NCI-H2081 treated with DMSO at 0.1 percent for 48 hours (cell line): ENCODE measurements at places on chromosomes 6 and 20.

- DNase-seq = no peak
These were observed 41.8 kb downstream of the NCOA7 start for GRCh38 chr6:125832391-125833117.

- DNase-seq = no peak
These were observed 348.9 kb upstream of the KCNQ5 start for GRCh38 chr6:72272958-72273357.

DNA sequence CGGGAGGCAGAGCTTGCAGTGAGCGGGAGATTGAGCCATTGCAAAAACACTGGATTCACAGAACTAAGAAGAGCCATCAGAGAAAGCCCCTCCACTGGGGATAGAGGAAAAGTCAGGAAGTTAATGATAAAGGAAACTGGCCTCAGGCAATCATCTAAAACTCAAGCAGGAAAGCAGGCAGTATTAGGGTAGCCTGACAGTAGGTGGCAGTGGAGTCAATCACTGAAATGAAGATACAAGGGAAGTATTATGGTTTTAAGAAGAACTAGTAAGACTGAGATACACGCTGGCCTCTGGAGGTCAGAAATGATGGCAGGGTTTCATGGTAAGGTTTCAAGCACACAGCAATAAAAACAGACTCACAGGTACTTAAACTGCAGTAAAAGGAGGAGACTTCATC, 578.3 kb downstream of the HACE1 start:
- no peak for DNase-seq

DNA sequence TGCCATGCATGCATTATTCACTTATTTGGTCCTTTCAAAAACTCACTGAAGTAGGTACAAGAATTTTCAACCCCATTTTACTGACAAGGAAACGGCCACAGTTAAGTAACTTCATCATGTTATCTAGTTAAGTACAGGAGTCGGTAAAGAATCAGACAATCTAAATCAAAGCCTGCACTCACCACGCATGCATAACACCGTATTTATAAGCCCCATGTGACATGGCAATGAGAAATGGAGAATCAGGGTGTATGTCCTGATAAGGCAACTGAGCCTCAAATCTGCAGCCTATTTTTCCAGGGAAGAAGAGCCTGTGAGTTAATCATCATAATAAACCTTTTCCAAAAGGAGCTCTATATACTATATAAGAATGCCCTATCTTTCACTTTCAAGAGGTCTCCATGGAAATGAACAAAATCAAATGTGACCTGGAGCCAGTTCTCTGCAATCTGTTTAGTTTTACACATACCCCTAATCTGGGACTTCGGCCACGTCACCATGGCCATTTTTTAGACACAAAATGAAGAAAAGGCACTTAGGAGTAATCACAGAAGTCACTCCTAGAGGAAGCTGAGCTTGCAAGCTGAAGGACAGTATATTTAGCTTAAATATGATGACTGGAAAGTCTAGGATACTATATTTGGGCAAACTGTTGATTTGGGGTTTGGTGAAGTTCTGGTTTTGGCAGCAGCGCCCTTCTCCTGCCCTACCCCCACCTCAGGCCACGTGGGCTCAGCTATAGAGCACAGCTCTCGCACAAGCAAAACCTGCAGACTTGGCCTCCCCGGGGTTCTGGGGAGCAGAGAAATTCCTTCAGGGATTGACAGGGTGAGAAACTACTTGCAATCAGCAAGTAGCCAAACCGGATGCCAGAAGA, 19.2 kb downstream of the TRAM2 start:
- no peak for DNase-seq

GRCh38 chr6:158756977-158757752, 62.0 kb downstream of the EZR start:
- no peak for DNase-seq

DNA sequence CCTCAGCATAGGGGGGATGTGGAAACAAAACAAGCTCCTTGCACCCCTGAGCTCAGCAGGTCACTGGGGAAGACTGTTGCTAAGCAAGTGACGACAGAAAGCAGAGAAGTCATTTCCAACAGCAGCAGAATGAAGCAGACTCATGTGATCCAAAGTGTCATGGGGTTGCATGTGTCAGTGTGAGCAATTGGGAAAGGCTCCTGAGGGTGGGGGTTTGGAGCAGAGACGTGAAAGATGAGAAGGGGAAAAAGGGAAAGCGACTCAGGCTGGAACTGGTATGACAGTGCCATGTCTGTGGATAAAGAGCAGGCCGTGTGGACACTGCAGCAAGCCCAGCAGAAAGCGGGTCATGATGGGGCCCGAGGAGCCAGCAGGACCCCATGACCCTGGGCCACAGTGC, 363.9 kb downstream of the PREX1 start:
- no peak for DNase-seq

DNA sequence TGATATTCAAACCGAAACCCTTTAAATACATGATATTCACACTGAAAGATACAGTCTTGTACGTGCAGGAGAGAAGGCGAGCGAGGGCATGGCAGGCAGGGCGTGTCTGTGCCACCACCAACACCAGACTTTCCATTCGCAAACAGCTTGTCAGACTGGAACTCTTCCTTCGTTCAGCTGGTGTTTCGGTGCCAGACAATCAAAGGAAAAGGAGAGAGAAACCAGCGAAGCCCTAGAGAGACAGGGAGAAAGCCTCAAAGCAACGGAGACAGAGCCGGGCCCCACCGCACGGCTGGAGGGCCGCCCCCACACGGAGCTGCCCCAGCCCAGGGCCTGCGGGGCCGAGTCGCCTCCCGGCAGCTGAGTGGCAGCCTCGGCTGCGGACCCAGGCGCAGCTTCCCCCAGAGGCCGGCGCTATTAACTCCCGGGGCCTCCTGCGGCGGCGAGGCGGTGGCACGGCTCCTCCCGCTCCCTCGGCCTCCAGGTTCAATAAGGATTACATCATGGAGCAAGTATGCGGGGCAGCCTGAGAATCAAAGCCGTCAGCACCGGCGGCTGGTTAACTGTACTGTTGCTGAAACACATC, 32.1 kb upstream of the NR2E1 start:
- no peak for DNase-seq

DNA sequence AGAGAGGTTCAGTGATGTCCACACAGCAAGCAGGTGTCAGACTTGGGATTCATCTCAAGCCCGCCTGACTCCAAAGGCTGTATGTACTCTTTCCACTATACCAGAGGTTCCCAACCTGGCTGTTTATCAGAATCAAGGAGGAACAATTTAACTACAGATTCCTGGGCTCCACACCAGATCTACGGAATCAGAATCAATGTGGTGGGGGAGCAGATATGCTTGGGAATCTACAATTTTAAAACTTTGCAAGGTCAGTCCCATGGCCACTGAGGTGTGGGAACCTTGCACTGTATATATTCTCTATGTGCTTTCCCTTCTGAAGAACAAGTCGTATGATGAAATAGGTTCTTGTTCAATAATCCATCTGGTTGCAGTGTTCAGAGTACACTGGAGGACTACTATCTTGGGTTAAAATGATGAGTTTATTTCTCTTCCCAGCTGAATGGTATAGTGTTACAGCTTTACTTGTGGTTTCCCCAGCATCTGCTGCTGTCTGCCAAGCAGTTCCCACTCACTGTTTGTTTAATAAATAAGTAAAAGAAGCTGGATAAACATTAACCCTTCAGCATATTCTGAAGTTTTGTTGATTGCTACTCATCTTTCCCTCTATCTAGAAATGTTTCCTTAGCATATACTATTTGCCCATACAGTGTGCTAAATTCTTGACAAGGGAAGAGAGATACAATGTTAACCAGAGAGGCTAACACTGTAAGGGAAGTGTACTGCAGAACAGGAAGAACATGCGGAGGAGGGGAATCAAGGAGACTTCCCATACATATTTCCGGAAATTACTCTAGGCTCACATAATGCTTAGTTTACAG, 9.9 kb downstream of the TTI1 start:
- no peak for DNase-seq

GRCh38 chr20:36147690-36148089, 6.8 kb upstream of the EPB41L1 start:
- no peak for DNase-seq

- no peak for DNase-seq
These were observed 15.2 kb downstream of the VNN2 start for GRCh38 chr6:132742495-132742894.

DNA sequence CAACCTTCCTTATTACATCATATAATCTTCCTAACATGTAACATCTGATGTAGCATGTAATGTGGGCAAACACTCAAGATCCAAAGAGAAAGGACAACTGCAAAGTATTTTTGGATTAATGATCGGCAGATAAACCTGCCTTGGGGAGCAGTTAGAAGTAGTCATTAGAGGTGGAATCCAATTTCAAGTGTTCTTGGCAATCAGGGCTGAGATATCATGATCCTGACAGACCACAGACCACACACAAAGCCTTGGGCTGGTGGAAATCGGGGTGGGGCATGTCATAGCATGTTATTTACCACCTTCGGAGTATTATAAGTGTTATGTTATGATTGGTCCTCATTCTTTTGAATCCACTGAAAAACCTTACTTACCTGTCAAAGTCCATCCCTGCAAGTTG, 16.3 kb downstream of the NCOA5 start:
- DNase-seq = no peak

DNA sequence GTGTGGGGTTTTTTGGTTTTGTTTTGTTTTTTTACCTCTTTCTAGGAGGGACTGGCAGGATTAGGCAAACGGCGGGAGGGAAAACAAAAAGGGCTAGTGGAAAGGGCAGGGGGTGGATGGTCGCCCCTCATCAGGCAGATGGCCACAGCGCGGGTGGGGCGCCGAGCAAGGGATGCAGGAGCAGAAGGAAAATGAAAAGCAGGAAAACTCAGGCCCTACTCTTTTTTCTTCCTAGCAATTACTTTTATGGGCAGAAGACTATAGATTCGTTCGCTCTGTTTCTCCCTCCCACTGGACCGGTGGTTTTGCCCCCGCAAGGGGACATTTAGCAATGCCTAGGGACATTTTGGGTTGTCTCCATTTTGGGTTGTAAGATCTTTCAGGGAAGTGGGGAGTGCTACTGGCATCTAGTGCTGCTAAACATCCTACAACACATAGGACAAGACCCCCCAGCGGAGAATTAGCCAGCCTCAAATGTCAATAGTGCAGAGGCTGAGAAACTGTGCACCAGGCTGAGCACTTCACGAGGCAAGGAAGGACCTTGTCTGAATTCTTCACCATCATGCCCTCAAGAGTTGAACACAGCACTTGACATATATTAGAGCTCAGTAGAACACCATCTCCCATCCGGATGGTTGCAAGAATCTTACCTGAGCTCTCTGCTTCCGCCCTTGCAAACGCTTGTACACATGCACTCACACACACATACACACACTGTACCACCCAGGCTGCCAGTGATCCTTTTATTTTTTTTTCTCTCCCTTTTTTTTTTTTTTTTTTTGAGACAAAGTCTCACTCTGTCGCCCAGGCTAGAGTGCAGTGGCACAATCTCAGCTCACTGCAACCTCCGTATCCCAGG, 4.8 kb upstream of the ZMYND8 start:
- no peak for DNase-seq

DNA sequence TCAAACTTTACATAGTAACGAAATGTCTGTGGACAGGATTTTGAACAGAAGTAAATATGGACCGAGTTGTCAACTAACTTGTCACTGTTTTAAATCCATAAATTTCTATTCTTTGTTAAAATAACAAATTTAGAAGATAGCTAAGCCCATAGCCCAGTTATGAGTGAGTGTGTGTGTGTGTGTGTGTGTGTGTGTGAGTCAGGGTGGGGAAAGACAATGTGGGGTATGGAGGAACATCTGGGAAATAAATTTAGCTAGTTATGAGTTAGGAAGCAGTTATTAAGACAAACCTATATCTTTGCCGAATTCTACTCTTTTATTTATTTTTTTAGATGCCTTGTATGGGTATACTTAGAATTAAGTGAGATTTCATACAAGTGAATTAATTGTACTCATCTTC, 9.0 kb downstream of the TPBG start:
- no peak for DNase-seq

DNA sequence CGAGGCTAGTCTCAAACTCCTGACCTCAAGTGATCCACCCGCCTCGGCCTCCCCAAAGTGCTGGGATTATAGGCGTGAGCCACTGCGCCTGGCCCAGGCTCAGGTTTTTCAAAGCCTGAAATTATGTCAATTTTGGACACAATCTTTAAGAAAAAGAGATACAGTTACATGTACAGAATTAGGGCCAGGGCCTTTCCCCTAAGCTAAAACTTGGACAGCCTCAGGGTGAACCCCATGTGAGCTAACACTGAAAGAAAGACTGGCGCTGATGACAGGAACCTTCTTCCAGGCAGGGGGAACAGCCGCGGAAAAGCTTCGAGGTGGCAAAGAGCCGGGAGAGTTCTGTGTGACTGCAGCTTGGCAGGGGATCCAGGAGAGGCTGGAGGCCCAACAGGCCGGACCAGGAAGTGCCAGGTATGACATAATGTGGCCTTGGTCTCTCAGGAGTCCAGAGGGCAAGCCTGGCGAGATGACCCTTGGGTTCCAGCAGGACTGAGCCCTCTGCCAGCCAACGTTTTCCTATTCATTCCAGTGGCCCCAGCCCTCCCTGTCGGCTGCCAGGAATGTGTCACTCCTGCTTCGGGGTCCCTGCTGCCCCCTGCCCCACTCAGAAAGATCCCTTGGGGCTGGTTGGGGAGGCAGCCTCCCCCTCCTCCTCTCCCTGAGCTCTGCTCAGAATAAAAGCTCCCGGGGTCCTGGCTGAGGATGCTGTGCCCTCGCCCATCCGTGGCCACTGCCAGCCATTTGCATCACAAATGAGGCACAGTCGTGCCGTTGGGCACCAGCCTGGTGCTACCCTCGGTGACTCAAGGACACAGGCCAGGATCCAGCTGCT, 37.3 kb downstream of the RBM38 start:
- no peak for DNase-seq

GRCh38 chr6:85569323-85569722, 24.3 kb downstream of the SNX14 start:
- no peak for DNase-seq

- DNase-seq = no peak
These were observed 97.8 kb downstream of the HFE start for GRCh38 chr6:26185004-26185403.

DNA sequence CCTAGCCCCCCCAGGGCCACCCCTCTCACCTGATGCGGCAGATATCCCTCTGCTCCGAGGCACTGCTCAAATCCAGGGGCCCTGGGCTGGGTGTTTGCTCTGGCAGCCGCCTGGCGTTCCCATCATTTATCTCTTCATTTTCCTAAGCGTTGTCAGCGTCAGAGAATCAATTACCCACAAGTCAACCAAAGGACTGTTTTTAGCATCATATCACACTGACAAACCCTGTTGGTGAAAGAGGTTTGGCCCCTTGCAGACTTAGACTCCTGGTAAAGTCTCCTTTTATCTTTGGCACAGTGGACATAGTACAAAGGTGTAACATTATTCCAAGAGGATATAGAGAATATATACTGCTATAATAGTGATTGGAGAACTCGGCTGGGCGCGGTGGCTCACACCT, at the start of gene GHRH:
GHRH (minus strand) TSS at position 101 of the 400 bp plus-strand sequence. CDS start 4,925 bp downstream, outside the sequence.
- no peak for DNase-seq

- no peak for DNase-seq
These were observed 69.7 kb downstream of the STK35 start for GRCh38 chr20:2171266-2171790.

DNA sequence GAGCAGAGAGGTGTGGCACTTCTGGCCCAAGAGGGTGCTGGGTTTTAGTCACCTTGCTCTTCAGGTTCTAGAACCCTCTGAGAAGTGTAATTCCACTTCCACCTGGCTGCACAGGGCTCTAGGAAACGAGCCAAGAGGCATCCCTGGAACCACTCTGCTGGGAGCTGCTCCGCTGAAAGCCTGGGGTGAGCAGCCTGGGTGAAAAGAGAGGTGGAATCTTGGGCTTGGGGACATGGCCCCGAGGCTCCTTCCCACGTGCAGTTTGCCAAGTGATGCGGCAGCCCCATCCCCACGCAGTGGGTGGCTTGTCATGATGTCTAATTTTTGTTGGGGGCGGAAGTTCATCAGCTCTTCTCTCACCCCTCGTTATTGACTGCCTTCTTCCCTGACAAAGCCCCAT, 32.8 kb downstream of the PPP1R16B start:
- no peak for DNase-seq
